ENCODE measurements at places on chromosomes 4 and X. TPM values are rescaled to one million over a fixed set of nuclear protein-coding genes. Genes with fewer than 3 reads are reported as not detected.

CYBB gene
- 0.94 TPM for polyA plus RNA-seq

IL13RA2 gene
- polyA plus RNA-seq, result not detected

SSX4B gene
- polyA plus RNA-seq, result not detected

- H3K27ac ChIP-seq, result no peak overlapping the region
- H3K27me3 ChIP-seq, result no peaks in the 10 kb centered on the region
- H3K4me3 ChIP-seq, result no peak overlapping the region
- H3K4me1 ChIP-seq, result no peaks in the 10 kb centered on the region
- H3K36me3 ChIP-seq, result no peaks in the 10 kb centered on the region
Observed at GRCh38 chr4:23401572-23401971, 488.3 kb downstream of the PPARGC1A start.

DNA sequence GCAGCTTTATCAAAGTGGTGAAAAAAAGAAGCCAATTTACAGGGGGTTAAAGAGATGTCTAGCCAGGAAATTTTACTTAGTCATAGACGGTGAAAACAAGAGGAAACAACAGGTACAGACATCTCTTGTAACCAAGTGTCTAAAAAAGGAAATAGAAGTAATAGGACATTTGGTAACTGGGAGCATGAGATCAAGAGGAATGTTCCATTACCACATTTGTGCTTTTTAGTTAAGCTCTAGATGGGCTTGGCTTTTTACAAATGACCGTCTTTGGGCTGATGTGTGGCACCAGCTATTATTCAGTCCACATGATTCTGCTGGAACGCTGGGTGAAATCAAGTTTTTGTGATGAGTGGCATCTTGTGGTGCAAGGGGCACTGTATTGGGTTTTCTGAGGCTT lies 179.5 kb downstream of the SMIM20 start:
- H3K27ac ChIP-seq, result no peak overlapping the region
- H3K4me1 ChIP-seq, result peaks cover 7% of the 10 kb centered on the region
- H3K27me3 ChIP-seq, result no peaks in the 10 kb centered on the region
- no peak overlapping the region for H3K4me3 ChIP-seq

DNA sequence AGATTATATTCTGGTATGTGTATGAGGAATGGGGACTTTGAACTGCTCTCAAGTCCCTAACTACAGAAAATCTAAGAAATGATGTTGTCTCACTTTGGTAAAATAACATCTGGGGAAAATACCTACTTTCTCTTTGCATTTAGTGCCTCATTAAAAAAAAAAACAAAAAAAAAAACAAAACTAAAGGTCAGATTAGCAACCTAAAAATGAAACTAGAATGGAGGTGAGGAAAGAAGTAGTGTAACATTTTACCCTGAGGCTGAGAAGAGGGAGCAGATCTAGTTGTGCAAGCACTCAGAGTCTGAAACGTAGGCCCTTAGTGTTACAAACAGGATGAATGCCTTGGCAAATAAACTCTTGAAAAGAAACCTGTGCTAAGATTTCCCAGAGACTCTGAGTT lies 56.0 kb downstream of the VGLL1 start:
- H3K4me3 ChIP-seq, result no peak overlapping the region
- peak overlapping the region; percentile 71 for H3K27ac ChIP-seq

DNA sequence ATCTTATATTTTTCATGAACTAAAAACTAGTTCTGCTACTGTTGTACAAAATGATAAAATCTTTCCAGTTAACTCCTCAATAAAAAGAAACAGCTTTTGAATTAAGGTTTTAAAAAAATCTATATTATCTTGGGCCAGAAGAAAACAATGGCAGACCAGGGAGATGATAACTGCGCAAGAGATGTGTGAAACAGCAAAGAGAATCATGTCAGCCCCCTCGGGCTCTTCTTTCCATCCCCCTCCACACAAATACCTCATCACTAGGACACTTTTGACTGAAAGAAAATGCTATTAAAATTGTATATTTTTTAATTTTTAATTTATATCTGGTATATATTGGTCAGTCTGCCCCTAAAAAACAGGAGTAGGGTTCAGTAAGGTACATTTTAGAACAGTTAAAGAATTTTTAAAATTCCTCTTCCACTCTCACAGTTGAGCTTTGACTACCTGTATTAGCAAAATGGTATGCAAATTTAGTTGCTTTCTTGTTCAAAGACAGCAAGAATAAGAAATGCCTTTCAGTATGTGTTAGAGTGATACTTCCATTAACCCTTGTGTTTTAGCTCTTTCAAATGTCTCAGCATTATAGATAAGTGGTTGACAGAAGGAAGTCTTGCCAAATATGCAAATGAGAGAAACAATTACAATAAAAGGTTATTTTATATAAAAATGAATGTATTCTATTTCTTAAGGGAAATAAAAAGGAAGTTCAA lies 36.4 kb upstream of the LCORL start:
- no peak overlapping the region for H3K4me3 ChIP-seq

GRCh38 chr4:16289897-16290554 lies 63.8 kb upstream of the TAPT1 start:
- no peaks in the 10 kb centered on the region for H3K27me3 ChIP-seq
- H3K36me3 ChIP-seq, result no peaks in the 10 kb centered on the region
- no peak overlapping the region for H3K27ac ChIP-seq

- no peaks in the 10 kb centered on the region for H3K27me3 ChIP-seq
- H3K4me1 ChIP-seq, result no peaks in the 10 kb centered on the region
- DNase-seq, result no peak
- H3K4me3 ChIP-seq, result no peak overlapping the region
- H3K36me3 ChIP-seq, result no peaks in the 10 kb centered on the region
- H3K27ac ChIP-seq, result no peak overlapping the region
Observed at GRCh38 chrX:102833136-102833535, 103.9 kb upstream of the RAB40AL start.
